NCI-H1436 treated with DMSO at 0.1 percent for 48 hours (cell line): ENCODE measurements at places on chromosomes 11 and 22.

GRCh38 chr22:30287648-30288418, 1.5 kb downstream of the CASTOR1 start:
- no peak for DNase-seq

GRCh38 chr11:69569306-69570200, 71.4 kb upstream of the CCND1 start:
- DNase-seq, result no peak

- no peak for DNase-seq
These were observed 13.4 kb downstream of the CPT1A start for GRCh38 chr11:68828155-68828931.

DNA sequence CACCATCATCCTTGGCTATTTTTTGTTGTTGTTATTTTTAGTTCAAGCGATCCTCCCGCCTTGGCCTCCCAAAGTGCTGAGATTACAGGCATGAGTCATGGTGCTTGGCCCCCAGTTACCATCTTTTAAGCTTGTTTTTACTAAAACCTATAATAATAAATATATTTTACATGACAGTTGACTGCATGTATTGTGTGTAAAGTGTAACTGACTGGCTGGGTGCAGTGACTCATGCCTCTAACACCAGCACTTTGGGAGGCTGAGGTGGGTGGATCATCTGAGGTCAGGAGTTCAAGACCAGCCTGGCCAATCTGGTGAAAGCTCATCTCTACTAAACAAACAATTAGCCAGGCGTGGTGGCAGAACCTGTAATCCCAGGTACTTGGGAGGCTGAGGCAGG, 386.2 kb downstream of the TENM4 start:
- DNase-seq, result no peak

GRCh38 chr22:42676059-42676607, 26.9 kb upstream of the CYB5R3 start:
- DNase-seq, result no peak

GRCh38 chr22:48577014-48577690, 1250.5 kb downstream of the BRD1 start:
- DNase-seq, result no peak

- DNase-seq, result no peak
These were observed 19.4 kb downstream of the HTR3A start for GRCh38 chr11:113994077-113994954.

- DNase-seq, result no peak
These were observed 167.0 kb downstream of the BUD13 start for GRCh38 chr11:116605543-116606459.

GRCh38 chr11:84413549-84413948, 1127.4 kb upstream of the CCDC90B start:
- no peak for DNase-seq

DNA sequence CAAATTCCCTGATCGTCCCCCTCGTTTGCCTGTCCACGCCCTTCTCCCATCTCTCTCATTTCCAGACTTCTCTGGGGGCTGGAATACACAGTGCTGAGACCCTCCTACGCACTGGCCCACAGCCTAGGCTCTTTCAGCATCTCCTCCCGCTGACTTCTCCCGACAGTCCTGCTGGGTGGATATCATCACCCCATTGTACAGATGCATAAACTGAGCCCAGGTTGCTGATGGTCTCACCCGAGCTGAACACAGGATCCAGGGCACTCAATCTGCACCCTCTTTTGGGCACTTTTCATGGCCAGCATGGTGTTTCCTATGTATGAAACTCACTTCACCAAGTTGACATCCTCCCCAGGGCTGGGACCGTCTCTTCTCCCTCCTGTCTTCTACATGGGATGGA, 31.7 kb upstream of the PICK1 start:
- DNase-seq, result no peak

DNA sequence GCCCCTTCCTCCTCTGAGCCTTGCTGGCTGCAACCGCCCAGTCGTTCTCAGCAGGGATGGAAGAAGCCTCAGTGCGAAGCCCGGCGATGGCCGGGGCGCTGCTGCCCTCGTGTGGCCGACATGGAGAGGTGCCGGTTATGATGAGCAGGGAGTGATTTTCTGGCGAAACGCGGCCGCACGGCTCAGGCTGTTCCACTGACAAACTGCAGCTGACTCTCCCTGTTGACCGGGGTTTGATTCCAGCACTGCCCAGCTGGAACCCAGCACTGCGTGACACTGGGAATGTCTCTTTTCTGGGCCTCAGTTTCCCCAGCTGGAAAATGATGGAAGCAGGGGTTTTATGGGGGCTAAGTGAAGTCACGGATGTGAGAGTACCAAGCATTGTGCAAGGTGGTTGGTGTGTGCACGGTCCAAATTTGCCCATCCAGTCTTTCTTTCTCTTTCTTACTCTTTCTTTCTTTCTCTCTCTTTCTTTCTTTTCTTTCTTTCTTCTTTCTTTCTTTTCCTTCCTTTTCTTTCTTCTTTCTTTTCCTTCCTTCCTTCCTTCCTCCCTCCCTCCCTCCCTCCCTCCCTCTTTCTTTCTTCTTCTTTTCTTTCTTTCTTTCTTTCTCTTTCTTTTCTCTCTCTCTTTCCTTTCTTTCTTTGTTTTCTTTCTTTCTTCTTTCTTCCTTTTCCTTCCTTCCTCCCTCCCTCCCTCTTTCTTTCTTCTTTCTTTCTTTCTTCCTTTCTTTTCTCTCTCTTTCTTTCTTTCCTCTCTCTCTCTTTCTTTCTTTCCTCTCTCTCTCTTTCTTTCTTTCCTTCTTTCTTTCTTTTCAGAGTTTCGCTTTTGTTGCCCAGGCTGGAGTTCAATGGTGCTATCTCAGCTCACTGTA, 25.8 kb upstream of the MPPED1 start:
- DNase-seq, result no peak

GRCh38 chr11:13775471-13775870, 107.0 kb downstream of the FAR1 start:
- DNase-seq, result no peak

GRCh38 chr22:17855572-17856290, 81.5 kb upstream of the BID start:
- DNase-seq, result no peak

- DNase-seq, result no peak
These were observed at the start of gene LRRC75B for GRCh38 chr22:24592851-24593558. Gene LRRC75B (minus strand): TSS chr22:24593073. CDS start chr22:24593039, 34 bp downstream.

GRCh38 chr11:77106321-77106720, 3.7 kb downstream of the OMP start:
- no peak for DNase-seq

GRCh38 chr11:75536786-75537641, 11.3 kb upstream of the GDPD5 start:
- no peak for DNase-seq

DNA sequence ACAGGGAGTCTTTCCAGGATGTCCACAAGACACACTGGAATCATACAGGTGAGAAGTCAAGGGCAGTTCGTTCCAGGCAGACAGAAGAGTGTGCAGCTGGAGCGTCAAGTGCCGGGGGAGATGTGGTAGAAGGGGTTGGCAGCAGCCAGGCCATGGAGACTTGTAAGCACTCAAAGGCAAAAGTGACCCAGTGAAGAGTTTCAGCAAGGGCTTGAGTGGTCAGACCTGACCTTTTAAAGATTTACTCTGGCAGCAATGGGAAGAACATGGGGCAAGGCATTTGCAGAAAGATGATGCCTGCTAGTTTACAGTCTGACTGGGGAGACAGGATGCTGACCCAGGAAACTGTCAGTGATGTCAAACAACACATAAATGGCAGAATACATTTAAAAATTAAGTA, 29.0 kb downstream of the P4HA3 start:
- DNase-seq, result no peak

DNA sequence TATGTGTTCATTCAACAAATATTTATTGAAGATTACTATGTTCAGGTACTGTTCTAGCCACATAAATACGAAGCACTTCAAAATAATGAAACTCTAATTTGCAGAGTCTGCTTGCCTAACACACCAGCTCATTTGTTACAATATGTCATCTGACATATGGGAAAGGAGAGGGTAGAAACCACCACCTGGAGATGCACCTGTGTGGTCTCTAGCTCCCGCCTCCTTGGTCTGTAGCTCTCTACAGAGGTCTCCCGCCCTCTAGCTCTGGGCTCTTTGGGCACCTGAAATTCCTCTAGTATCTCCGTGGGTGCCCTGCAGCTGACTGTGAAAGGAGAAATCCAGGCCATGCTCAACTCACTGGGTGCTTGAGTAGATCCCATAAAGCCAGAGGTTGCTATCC, 51.4 kb upstream of the DBX1 start:
- DNase-seq, result no peak

GRCh38 chr11:8249482-8249881, 14.2 kb downstream of the LMO1 start:
- no peak for DNase-seq
